ENCODE measurements at places on chromosomes 11 and 22. TPM values are rescaled to one million over a fixed set of nuclear protein-coding genes. Genes with fewer than 3 reads are reported as not detected.

- H3K27me3 ChIP-seq: no peaks in the 10 kb centered on the region
- no peak overlapping the region for H3K4me3 ChIP-seq
- H3K4me1 ChIP-seq: peaks cover 15% of the 10 kb centered on the region
These were observed 57.0 kb upstream of the LYVE1 start for GRCh38 chr11:10625281-10625981.

GRCh38 chr11:81484196-81484595, 1249.5 kb downstream of the FAM181B start:
- H3K27ac ChIP-seq: no peak overlapping the region
- no peak for DNase-seq
- H3K36me3 ChIP-seq: no peaks in the 10 kb centered on the region
- H3K27me3 ChIP-seq: peaks cover 7% of the 10 kb centered on the region

DNA sequence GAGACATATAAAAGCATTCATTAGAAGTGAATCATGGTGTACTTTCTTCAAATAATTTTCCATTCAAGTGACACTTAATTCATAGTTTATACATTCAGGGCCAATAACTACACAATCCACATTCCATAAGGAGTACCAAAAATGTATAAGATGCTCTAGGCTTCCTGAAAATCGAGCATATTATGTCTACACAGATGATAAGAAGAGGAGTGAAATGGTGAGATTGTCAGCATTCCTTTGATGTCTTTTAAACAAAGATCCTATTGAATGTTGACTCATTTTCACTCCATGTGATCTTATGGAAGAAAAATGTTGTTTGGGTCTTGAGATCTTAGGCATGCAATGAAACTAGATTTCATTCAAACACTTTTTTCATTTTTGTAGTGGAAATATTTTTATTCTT, 843.2 kb downstream of the KCNA4 start:
- no peaks in the 10 kb centered on the region for H3K27me3 ChIP-seq
- peak overlapping the region; percentile 86 for H3K27ac ChIP-seq
- no peaks in the 10 kb centered on the region for H3K36me3 ChIP-seq

The GAB4 gene
- not detected for total RNA-seq

The RIC3 gene
- 9.1 TPM for total RNA-seq

Measured in neural crest cell (in vitro differentiated cells).